ENCODE measurements at places on chromosomes 2 and 18.

- DNase-seq: no peak
Measured at GRCh38 chr2:236714080-236714479, 144.5 kb downstream of the ACKR3 start.

- DNase-seq: no peak
Measured at GRCh38 chr2:119495948-119496347, 28.3 kb downstream of the SCTR start.

GRCh38 chr18:41436772-41437171, 518.3 kb upstream of the PIK3C3 start:
- DNase-seq: peak; percentile 8

GRCh38 chr18:64031411-64031810, 61.5 kb downstream of the SERPINB8 start:
- no peak for DNase-seq

DNA sequence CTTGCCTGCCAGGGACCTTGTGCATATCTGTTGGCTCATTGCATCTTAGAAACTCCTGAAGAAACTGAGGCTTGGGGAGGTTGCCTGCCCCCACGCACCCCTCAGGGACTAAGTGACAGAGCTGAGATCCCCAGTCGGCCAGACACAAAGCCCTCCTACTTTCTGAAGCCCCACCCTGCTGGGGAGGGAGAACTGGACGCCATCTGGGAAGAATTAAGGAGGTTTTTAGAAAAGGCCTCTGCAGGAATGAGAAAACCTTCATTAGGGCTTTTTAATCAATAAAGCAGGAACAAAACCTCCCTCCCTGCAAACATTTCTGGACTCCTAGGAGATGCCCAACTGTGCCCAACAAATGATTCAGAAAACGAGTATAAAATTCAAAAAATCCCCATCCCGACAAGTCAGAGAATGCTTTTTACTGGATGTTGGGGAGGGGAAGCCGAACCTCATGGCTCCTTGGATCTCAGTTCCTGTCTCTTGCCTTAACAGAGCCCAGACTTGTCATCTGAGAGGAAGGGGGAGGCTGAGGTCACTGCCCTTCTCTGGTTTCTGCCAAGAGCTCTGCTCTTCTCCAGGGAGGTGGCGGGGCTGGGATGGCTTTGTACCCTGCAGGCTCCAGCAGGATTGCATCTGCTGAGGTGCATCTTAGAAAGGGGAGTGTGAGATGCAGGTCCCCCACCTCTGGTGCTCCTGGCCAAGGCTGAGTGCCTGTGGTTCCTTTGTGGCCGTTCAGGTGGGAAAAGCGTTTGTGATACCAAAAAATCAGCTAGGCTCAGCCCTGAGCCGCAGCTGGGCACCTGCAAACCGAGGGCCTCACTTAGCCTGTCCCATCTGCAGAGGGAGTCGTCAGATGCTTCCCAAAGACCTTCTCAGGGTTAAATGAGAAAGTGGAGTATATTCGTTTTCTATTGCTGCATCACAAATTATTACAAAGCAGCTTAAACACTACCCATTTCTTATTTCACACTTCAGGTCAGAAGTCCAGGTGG, 142.4 kb downstream of the ZFP36L2 start:
- DNase-seq: peak; percentile 81

- DNase-seq: no peak
Measured at GRCh38 chr18:5287854-5288253, 7.7 kb downstream of the ZBTB14 start.

GRCh38 chr18:56112013-56112749, 524.2 kb upstream of the TCF4 start:
- peak; percentile 14 for DNase-seq

GRCh38 chr2:235845245-235845644, 322.9 kb downstream of the GBX2 start:
- no peak for DNase-seq

- no peak for DNase-seq
Measured at GRCh38 chr2:32403782-32404181, 47.0 kb downstream of the BIRC6 start.

- no peak for DNase-seq
Measured at GRCh38 chr2:76450024-76450475, 739.3 kb upstream of the GCFC2 start.

- DNase-seq: no peak
Measured at GRCh38 chr2:193446967-193447366, 1252.2 kb upstream of the TMEFF2 start.

DNA sequence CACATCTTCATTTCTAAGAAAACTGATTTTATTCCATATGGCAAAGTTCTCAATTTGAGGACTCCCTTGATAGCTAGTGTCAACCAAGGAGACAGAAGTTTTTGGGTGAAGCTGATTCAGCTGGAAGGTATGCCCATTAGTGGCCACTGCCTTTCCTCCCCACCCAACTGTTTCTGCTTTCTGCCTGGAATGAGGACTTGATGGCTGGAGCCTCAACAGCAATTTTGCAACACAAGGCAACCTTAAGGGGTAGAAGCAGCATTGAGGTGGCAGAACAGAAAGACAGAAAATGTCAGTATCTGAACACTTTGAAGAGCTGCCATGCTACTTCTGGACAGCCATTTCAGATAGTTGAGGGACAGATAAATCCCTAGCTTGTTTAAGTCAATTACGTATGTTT, 47.0 kb downstream of the INHBB start:
- no peak for DNase-seq

DNA sequence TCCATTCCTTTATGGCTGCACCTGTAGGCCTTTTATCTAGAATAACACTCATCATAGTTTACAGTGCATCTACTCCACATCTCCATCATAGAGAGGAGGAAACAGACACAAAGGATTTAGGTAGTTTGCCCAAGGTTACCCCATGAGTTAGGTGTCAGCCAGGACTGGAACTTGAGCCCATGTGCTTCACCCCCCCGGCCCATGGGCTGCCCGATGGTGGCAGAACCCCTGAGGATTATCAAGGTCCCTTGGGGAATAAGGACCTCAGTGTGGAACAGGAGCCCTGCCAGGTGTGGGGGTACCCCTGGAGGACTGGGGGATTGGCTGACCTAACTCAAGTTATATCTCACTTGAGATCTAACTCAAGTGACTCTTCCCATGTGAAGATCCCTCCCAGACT, 146.3 kb upstream of the OTX1 start:
- DNase-seq: no peak

GRCh38 chr2:689237-689636, 12.0 kb upstream of the TMEM18 start:
- no peak for DNase-seq

DNA sequence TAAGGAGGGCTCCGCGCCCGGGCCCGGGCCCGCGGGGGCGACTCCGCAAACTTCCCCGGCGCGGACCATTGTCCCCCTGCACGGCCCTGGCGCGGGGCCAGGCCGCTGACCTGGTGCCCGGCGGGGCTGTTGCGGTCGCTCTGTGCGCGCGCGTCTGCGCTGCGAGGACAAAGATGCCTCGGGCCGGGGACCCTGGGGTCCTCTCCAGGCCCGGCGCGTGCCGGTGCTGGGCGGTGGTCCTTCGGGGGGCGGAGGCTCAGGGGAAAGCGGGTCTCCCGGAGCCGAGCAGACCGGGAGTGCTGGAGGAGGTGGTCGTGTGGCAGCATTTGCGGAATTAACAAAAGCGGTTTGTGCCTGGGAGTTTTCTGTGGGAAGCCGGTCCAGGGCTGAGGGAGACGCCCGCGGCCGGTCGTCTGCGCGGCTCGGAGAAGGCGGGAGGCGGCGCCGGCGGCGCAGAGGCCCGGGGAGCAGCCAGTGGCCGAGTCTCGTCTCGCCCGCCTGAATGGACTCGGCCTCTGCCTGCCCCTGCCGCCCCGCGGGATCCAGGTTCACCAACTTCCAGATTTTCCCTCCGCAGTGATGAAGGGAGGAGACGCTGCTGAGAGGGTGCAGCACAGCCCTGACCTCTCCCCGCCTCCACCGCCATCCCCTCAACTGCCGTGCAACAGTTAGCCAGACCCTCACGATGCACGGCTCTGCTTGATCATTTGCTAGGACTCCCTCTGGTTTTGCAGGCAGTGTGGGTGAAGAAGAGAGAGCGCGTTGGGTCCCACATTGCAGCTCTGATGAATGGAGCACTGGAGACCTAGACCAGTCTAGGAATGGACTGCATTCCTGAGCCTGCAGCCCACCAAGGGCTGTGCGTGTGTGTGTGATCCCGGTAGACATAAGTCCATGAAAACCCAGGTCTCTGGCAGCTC, 705 bp downstream of the EFR3B start:
- DNase-seq: peak; percentile 23

Data from fibroblast of pulmonary artery (primary cell).